ENCODE measurements at places on chromosomes 6 and 20. TPM values are rescaled to one million over a fixed set of nuclear protein-coding genes. Genes with fewer than 3 reads are reported as not detected.

The NOTCH4 gene
- total RNA-seq = 2.9 TPM

DNA sequence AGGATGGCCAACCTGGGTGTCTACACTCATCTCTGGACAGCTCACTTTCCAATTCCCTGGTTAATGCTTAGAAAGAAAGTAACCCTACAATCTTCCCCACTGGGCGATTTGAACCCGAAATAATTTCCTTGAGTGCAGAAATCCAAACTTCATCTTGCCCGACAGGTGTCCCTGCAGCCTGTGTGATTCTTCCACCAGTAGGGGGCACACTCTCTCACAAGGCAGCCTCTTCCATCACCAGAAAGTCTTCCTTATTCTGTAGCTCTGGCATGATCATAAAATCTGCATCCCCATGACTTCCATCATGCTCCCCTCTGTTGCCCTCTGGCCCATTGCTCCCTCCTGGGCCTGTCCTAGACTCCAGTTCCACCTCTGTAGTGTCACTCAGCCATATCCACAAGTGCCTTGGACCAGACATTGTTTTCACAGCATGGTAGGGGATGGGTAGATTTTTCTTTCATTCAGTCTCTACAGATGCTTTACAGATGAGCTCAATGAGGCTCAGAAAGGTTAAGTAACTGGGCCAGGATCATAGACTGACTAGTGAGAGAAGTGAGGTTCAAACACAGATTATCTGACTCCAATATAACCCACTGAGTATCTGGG lies 170.4 kb upstream of the SPTLC3 start:
- DNase-seq = no peak

GRCh38 chr6:152268846-152269442 lies 368.2 kb downstream of the SYNE1 start:
- no peak for DNase-seq

DNA sequence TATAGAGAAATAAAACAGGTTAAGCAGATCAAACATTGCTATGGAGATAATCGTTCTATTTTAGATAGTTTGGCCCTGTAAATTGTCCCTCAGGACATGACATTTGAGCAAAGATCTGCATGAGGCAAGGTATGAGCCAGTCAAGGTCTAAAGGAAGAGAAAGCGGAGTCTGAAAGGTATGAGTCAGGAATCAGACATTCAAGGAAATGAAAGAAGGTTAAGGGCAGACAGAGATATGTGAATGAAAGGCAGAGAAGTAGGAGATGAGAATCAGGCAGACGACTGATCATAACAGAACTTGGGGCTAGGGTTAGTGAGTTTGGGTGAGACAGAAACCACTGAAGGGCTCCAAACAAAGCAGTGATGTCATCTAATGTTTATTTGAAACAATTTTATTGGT lies 775.8 kb downstream of the MAFB start:
- no peak for DNase-seq

- no peak for DNase-seq
These were observed 47.5 kb upstream of the TSHZ2 start for GRCh38 chr20:52924411-52925271.

The WFDC8 gene
- total RNA-seq = not detected

GRCh38 chr20:38812709-38813573 lies 7.4 kb downstream of the PPP1R16B start:
- no peak for DNase-seq

- no peak for DNase-seq
These were observed 34.9 kb upstream of the BMP6 start for GRCh38 chr6:7691021-7691420.

The MYMX gene
- total RNA-seq = not detected

DNA sequence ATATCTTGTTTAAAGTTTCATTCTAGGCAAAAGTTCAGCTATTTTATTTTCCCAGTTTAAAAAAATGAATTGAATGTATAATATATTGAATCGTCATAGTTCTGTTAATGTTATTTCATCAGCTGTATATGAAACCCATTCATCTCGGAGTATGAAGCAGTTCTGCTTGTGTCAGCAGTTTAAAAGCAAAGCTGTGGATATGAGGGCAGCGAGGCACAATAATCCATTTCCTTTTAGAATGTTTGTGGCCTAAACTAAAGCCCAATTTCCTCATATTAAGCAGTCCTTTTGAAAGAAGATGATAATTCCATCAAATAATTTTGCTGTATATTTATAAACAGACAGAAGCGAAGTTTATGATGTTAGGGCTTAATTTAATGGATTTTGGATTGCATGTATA lies 300.1 kb downstream of the SAMD5 start:
- no peak for DNase-seq

- no peak for DNase-seq
These were observed 13.2 kb upstream of the SERINC1 start for GRCh38 chr6:122484760-122485159.

DNA sequence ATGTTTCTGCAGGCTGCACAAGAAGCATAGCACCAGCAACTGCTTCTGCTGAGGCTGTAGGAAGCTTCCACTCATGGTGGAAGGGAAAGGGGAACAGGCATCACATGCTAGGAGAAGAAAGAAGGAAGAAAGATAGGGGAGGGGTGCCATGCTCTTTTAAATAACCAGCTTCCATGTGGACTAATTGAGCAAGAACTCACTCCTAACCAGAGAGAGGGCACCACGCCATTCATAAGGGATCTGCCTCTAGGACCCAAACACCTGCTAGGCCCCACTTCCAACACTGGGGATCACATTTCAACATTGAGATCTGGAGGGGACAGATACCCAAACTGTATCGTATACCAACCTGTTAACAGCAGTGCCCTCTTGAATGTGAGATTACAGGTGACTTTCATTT lies 46.9 kb upstream of the ARMC2 start:
- no peak for DNase-seq

DNA sequence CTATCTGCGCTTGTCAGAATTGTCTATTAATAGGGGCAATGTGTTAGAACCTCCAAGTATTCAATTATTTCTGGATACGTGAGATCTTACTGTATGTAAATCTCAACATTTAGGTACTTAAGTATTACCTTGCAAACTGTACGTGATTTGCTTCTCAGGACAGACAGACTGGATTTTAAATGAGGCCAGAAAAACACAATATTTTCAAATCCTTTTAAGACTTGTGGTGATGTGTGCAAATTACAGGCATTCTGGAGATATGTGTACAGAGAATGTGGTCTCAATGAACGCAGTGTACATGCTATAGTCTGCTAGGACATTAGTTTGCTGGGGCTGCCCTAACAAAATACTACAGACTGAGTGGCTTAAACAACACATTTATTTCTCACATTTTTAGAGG lies 16.9 kb downstream of the CCR6 start:
- no peak for DNase-seq

DNA sequence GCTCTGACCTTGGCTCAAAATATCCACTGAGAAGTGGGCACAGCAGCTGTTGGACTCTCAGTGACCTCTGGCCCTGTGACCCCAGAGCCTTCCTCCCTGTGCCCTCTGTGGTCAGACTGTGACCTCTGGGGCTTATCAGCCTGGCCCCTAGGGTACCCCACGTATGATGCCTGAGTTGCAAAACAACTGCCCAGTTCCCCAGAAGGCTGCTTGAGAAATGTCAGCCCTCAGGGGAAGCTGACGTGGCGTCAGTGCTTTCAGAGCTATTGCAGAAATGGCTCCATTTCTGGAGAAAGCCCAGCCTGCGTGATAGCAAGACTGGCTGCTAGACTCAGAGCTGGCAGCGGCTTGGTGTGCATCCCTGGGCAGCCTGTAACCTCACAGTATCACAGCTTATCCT lies 31.5 kb upstream of the TGM2 start:
- no peak for DNase-seq

GRCh38 chr6:43040542-43041257 lies 13.0 kb downstream of the CUL7 start:
- no peak for DNase-seq

The MAFB gene
- total RNA-seq = 3.5 TPM

DNA sequence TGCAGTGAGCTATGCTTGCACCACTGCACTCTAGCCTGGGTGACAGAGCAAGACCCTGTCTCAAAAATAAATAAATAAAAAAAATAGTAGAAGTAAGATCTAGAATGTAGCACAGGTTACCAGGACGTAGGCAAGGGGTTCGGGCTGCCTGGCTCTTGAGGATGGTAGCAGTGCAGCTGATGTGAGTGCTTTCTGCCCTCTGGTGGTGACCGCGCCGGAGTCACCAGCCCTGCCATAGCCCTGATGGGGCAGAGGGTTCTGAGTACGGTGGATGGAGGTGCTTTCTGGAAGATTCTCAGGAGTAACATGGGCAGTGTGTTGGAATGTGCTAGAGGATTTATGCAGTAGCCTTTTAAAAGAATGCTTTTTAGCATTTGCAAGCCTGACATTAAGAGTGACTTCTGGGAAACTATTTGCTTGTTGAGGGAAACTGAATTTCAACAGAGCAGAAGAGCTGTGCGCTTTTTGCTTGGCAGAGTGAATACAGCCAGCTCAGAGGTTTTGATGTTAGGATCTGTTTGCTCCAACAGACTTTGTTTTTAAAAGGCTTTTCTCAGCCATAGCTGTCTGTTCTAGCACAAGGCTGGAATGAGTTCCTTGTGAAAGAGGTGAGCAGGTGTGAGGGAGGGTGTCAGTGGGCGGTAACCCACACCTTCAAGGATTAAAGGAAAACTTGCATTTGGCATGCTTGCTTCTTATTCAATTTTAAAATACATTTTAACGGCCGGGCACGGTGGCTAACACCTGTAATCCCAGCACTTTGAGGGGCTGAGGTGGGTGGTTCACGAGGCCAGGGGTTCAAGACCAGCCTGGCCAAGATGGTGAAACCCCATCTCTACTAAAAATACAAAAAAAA lies 65.9 kb downstream of the PTPN1 start:
- DNase-seq = no peak

DNA sequence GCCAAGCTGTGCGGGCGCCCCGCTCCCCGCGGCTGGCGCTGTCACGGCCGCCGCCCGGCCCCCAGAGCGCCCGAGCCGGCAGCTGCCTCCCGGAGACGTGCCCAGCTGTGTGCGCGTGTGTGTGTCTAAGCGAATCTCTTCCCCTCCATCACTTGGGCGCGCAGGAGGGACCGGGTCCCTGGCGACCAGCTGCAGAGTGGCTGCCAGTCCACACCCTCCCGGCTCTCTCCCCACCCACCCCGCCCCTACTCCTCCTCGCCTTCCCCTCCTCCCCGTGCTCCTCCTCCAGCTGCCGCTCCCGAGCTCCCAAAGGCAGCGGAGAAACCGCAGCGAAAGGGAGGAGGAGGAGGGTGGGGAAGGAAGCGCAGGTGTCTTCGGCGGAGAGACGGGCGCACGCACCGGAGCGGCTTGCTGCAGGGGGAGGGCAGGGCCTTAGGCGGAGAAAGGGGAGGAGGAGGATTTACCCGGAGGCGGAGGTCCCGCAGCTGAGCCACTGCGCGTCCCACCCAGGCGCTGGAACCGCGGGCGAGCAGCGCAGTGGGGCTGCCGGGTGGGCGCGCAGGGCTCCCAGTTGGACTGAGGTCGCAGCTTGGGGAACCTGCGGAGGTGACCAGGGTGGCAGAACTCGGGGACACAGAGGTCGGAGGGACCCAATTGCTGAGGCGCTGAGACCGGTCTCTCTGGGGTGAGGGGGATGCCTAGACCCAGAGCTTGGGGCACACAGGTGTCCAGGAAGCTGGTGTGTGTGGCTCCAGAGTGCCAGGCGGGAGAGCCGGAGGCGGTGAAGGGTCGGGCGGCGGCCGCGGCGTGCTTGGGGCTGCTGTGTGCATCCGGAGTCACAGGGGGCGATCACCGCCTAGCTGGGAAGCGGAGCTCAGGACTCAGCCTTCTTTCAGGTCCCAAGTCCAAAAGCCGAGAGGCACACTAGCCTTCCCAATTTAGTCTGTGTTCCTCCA lies at the start of gene HS3ST5:
TSS of gene HS3ST5 (minus strand) at position 198 of the 956 bp plus-strand sequence. CDS start 280,178 bp downstream, outside the sequence.
- DNase-seq = no peak

The LMBRD1 gene
- 31.5 TPM for total RNA-seq

- DNase-seq = no peak
These were observed 755.8 kb downstream of the PRIM2 start for GRCh38 chr6:58073263-58073662.

GRCh38 chr6:24529985-24530384 lies 35.2 kb downstream of the ALDH5A1 start:
- DNase-seq = no peak

DNA sequence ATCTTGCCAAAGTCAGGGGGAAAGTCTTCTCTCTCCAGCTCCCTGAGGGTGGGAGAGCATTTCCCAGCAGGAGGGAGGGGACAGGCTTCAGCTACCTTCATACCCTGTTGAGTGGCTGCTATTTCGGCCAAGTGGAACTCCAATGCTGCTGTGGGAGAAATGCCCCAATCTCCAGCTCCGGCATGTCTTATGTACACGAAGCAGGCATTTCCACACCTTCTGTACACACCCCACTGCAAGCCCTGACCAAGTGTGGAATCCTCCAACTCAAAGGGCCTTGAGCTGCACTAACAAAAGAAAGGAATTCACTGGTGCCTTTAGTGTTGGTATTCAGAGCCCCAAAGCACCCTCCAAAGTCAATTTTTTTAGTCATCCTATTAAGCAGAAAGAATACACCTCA lies 313.6 kb upstream of the NT5E start:
- no peak for DNase-seq

DNA sequence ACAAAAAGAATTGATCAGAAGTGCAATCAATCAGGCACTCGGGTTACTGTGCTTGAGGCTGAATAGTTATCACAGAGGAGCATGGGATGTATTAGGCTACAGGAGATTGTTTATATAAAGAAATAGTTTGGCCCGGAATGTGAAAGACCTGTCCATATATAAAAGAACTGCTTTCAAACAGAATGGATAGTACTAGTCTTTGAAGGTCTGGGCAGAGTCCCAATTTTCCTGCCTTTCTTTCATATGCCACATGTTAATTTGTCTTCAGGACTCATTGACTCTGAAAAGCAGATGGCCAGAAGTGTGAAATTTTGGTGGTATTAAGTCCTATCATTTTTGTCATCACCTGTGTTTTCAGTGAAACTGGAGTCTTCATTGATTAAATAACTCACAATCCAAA lies 314.5 kb downstream of the EYA4 start:
- DNase-seq = no peak

DNA sequence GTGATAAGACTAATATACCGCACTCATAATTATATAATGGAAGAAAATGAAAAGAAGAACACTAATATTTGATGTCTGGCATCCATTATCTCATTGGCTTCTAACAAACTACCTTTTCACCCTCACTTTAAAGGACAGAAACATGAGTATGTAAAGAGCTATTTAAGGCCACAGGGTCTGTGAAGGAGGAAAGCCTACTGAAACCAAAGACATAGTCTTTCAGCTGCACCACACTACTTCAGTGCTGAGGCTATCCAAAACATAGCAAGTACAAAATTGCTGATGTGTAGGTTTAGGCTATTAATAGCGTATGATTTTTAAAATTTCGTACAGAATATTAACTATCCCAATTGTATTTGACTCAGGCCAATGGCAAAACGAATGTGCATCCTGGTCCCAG lies 38.2 kb upstream of the SLC2A12 start:
- no peak for DNase-seq

DNA sequence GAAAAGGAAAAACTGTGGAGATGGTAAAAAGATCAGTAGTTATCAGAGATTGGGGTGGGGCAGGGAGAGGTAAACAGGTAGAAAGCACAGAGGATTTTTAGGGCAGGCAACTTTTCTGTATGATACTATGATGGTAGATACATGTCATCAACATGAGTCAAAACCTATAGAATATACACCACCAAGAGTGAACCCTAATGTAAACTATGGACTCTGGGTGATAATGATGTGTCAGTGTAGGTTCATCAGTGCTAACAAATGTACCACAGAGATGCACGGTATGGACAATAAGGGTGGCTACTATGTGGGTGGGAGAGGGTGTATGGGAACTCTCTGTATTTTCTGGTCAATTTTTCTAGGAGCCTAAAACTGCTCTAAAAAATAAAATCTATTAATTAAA lies 18.5 kb downstream of the PACSIN1 start:
- no peak for DNase-seq

- DNase-seq = no peak
These were observed 99.0 kb upstream of the AKAP12 start for GRCh38 chr6:151140767-151141166.
